ENCODE measurements at places on chromosomes 7 and 10.

GRCh38 chr10:409408-410040, 274.3 kb downstream of the ZMYND11 start:
- DNase-seq: no peak

DNA sequence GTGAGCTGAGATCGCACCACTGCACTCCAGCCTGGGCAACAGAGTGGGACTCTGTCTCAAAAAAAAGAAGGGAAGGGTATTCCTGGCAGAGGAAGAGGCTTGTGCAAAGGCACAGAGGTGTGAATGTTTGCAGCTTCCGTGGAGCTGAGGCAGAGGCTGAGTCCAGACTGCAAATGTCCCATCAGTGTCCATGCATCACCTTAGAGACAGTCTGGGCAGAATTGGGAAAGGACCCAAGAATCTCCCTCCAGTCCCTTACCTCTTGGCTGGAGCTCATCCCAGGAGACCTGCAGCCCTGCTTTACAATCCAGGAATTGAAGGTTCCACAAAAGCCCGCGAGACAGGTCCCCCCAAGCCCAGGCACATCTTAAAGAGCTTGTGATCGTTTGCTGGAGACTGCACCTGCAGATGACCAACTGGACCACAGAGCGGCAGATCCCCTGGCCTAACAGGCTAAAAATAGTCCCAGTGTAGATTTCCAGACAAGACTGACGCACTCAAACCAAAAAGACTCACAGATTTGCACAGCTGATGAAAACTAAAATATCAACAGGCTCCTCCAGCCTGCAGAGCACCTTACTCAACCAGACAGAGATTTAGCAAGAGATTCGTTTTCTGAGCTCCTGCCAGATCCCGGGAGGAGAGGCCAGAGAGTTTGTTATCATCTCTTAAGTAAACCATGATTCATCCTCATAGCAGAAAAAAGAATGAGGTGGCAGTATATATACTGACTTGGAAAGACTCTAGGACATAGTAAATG, 22.9 kb upstream of the NANOS1 start:
- peak; percentile 86 for DNase-seq

DNA sequence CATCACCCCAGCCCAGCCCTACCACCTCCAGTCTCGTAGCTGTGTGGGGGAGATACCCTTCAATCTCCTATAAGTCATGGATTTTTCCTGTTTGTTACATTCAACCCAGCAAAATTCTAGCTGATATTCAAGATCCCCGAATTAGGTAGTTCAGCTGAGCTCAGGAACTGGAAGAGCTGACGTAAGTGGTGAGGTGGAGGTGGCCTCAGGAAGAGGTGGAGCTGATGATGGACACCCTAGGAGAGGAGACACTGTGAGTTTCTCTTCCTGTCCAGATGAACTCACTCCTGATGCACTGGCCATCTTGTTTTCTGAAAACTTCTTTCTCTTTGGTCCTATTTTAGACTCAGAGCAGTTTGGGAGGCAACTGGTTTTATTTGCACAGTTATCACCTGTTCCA, 90.5 kb upstream of the PITRM1 start:
- no peak for DNase-seq

- DNase-seq: no peak
Measured at GRCh38 chr10:80535671-80536360, 1.9 kb upstream of the SH2D4B start.

- DNase-seq: no peak
Measured at GRCh38 chr10:97450828-97451227, 4.9 kb downstream of the ZDHHC16 start.

GRCh38 chr10:10798102-10798863, 219.4 kb upstream of the CELF2 start:
- DNase-seq: no peak

GRCh38 chr7:40656349-40656748, 521.5 kb downstream of the SUGCT start:
- DNase-seq: no peak

DNA sequence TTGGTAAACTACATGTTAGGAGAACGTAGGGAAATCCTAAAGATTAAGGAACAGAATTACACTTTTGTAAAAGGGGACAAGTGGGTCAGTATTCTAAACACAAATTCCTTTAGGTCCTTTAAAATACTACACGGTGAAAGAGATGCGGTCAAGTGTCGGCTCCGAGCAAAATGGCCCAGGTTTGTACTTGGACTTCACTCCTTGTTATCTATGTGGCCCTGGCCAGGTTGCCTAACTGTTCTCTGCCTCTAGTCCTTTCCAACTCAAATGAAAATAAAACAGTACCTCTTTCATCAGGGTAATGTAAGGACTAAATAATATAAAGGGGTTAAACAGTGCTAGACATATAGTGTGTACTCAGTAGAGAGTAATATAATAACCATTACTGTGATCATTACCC, 344.8 kb downstream of the PARD3 start:
- no peak for DNase-seq

DNA sequence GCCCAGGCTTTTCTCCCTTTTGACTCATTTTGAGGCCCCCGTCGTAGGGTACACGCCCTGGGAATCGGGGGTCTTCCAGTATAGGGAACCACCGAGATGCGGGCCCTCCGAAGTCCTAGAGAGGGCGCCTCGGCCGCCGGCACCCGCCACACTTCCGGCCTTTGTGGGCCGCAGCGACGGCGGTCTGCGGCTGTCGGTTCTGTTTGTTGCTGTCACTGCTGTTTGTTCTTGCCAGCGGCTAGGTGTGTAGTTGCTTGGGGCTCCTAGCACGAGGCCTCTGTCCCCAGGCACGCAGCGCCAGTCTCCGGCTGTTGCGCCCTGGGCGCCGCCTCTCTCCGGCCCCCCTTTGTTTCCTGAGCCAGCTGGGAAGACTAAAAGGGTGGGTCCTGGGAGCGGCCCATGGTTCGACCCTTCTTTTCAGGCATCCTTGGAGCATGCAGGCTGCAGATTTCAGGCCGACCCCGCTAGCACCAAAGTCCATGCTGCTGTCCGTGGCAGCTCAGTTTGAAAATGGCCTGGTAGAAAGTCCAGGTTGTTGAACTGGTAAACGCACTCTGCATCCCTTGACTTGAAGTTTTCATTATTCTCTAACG, 17.8 kb upstream of the ZKSCAN1 start:
- no peak for DNase-seq

DNA sequence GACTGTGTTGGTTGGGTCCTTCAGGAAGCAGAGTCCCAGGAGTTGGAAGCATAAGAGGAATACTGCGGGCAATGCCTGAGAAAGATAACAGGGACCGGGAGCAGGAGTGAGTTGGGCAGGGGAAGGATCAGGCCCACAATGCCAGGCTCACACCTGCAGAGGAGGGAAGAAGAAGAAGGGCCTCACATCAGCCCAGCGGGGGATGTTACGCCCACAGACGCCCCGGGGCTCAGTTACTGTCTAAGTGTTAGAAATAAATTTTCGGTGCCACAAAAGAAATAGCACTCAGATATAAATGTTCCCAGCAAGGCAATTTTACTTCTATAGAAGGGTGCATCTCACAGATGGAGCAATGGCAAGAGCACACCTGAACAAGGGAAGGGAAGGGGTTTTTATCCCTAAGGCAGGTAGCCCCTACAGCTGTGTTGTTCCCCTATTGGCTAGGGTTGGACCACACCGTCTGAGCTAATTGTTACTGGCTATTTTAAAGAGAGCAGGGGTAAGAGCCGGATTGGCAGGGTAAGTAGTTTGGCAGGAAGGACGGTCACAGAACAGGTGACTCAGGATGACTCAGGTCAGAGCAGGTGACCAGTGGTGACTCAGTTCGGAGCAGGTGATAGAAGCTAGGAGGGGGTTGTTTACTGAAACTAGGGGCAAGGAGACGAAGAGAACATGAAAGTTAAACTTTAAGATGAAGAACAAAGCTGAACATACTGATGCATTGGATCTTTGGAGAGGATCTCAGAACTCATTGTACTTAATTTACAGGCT, at the start of gene NOS3:
NOS3 (plus strand) TSS at position 602 of the 771 bp plus-strand sequence. CDS start 2,787 bp downstream, outside the sequence.
- no peak for DNase-seq

- DNase-seq: no peak
Measured at GRCh38 chr7:6725003-6725402, 18.3 kb upstream of the ZNF12 start.

DNA sequence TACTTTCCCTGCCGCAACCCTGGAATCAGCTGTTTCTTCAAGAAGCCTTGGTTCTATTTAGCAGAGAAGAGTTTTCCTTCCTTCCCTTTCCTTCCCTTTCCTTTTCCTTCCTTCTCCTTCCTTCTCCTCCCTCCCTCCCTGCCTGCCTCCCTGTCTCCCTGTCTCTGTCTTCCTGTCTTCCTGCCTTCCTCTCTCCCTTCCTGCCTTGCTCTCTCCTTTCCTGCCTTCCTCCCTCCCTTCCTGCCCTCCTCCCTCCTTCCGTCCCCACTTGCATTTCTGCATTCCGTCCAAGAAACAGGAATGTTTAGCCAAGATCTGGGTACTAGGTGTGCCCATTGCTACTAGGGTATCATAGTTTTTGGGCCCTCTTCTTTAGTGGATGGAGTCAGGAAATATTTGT, 21.9 kb downstream of the SND1 start:
- DNase-seq: no peak

- no peak for DNase-seq
Measured at GRCh38 chr10:31157123-31158010, 125.7 kb upstream of the ZNF438 start.

DNA sequence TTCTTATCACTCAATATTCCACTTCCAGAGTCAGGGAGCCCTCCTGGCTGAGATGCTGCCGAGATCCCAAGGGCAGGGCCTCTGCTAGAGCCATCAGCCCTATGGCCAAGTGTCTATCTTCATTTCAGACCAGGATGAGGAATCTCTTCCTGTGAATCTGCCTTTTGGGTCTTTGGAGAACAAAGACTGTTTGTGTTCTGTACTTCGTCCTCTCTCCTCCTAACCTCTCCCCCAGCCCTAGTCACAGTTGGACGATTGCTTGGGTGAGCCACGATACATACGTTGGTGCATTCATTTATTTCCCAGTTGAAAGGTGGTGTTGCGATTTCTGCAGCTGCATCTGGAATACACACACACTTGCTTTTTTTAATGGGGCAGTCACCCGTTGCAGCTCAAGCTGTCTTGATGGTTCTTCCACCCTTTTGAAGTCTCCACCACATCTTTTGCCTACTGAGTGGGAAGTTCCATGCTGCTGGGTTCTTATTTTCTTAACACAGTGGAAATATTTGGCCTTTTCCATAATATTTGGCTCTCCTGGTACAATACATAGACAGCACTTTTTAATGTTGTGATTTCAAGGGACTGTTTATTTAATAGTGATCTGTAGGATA, 26.7 kb downstream of the SH3PXD2A start:
- peak; percentile 73 for DNase-seq

- no peak for DNase-seq
Measured at GRCh38 chr10:131116216-131116990, 195.1 kb downstream of the TCERG1L start.

All from smooth muscle cell of the brain vasculature (primary cell).